ENCODE measurements at places on chromosomes 2 and 18. TPM values are rescaled to one million over a fixed set of nuclear protein-coding genes. Genes with fewer than 3 reads are reported as not detected.

The IL37 gene
- total RNA-seq, result not detected

The SAG gene
- not detected for total RNA-seq

The CNTNAP5 gene
- total RNA-seq, result not detected

The MZT2B gene
- total RNA-seq, result 128 TPM

The RMND5A gene
- 17.4 TPM for total RNA-seq

The FBXO15 gene
- 0.36 TPM for total RNA-seq

The DRC1 gene
- total RNA-seq, result 0.36 TPM

The RBKS gene
- 1.1 TPM for total RNA-seq

The TCF23 gene
- total RNA-seq, result not detected

The INHBB gene
- under 0.01 TPM for total RNA-seq

The DAPL1 gene
- total RNA-seq, result not detected

The DES gene
- 1.2 TPM for total RNA-seq

The RTP5 gene
- total RNA-seq, result not detected

The SERPINB4 gene
- total RNA-seq, result not detected

The IL1RL1 gene
- total RNA-seq, result 0.29 TPM

The DYSF gene
- total RNA-seq, result 4.3 TPM

The IRS1 gene
- 24.5 TPM for total RNA-seq
